ENCODE measurements at places on chromosomes 3 and 15.

GRCh38 chr3:7759630-7760029 is 742.0 kb upstream of the LMCD1 start:
- peak; percentile 66 for DNase-seq

DNA sequence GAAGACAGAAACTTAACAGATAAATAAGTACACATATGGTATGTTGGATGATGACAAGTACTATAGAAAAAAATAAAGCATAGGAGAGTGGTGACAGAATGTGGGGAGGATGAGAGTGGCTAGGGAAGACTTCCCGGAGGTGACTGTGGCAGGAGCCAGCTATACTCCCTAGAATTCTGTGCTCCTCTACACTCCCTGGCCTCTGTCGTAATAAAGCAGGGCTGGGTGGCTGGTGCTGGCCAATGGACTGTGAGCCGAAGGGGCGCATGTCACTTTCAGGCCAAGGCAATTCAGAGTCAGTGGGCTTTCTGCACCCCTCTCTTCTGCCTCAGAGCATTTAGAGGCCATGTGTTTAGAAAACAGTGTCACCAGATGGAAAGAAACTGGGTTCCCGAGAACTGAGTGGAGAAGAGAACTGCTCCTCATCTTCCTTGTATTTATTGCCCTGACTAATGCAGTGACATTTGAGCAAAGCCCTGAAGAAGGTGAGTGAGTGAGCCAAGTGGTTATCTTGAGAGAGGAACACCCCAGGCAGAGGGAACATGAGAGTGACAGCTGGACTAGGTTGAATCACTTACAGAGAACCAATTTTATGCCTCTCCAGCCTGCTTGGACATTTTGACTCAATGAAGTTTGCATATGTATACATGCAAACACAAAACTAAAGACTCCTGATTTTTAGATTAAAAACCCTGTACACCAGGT is 5.2 kb upstream of the VPS8 start:
- DNase-seq: no peak

DNA sequence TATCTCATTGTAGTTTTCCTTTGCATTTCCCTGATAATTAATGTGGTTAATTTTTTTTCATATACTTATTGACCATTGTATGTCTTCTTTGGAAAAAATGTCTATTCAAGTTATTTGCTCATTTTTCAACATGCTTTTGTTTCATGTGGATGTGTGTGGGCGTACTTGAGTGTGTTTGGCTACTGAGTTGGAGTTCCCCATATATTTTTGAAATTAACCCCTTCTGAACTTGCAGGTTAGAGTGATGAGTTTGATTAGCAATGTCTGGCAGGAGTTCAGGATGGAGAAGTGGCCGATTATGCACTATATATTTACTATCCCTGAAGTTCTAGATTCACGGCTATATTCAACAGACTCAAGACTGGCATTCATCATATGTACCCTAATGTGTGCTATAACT is 250.4 kb upstream of the TTC14 start:
- DNase-seq: no peak

- DNase-seq: peak; percentile 2
Observed at GRCh38 chr15:34594361-34594760, 10.9 kb upstream of the GOLGA8B start.

- DNase-seq: no peak
Observed at GRCh38 chr3:17755836-17756235, 13.4 kb upstream of the TBC1D5 start.

DNA sequence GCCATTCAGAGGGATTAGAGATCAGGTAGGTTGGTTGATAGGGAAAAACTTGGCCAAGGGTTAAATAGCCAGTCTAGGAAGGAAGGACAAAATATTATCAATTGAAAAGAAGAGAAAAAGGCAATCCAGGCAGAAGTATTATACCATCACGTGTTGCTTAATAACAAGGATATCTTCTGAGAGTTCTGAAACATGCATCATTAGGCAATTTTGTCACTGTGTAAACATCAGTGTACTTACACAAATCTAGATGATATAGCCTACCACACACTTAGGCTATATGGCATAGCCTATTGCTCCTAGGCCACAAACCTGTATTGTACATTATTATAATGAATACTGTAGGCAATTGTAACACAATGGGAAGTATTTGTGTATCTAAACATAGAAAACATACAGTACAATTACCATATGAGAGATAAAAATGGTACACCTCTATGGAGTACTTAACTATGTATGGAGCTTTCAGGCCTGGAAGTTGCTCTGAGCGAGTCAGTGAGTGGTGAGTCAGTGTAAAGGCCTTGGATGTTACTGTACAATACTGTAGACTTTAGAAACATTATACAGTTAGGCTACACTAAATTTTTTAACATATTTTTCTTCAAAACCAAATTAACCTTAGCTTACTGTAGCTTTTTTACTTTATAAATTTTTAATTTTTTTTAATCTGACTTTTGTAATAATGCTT is 2.7 kb downstream of the TEX55 start:
- DNase-seq: no peak

- no peak for DNase-seq
Observed at GRCh38 chr3:134651347-134652041, 672 bp upstream of the KY start.

- no peak for DNase-seq
Observed at GRCh38 chr3:126340081-126340511, 17.1 kb downstream of the KLF15 start.

GRCh38 chr15:77371850-77372563 is 47.9 kb downstream of the PEAK1 start:
- no peak for DNase-seq

DNA sequence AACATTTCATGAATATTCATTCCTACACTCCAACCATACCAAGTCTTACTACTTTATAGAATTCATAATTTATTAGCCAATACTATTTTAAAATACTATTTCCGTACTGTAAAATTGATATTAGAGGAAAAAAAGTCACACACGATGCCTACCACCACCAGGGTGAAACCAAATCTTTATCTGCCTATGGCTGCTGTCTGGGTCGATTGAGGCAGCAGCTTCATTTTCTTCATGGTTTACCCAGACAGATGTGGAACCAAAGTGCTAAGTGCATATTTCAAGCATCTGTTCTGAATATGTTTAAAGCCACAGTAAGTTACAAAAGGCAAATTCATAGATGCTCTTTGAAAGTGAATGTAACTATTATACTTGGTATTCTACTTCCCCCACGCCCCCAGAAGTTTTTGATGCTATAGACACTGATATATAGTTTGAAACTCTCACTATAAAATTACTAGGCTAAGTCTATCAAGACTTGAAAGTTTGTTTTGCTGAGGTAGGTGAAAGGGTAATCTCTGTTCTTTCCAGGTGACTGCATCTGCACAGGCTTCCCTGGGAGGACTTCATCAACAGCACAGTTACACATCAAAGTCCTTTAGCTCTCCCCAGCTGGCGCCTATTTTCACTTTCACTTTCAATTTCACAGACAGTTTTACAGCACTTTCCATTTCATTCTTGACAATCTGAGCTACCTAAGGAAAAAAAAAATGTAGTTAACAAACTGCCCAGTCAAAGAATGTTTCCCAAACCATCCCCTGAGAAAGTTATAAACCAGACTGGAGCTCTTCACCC is 113.9 kb downstream of the POLQ start:
- DNase-seq: no peak

GRCh38 chr15:101390060-101390459 is 95.0 kb upstream of the SNRPA1 start:
- no peak for DNase-seq

DNA sequence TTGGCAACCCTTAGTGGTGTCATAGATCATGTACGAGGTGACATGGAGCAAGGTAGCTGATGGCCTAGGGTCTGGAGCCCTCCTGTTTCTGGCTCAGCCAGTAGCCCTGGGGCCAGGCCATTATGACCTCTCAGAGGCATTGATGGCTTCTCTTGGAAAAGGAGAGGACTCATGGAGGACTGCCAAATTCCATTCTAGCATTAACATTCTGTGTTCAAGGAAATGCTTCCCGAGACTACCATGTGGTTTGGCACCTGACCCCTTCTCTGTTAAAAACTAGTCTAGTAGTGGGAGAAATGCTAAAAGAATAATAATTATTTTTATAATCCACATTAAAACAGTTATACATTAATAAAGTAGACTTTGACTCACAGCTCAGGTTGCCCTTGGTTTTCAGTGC is 40.2 kb upstream of the ADAMTSL3 start:
- DNase-seq: no peak

DNA sequence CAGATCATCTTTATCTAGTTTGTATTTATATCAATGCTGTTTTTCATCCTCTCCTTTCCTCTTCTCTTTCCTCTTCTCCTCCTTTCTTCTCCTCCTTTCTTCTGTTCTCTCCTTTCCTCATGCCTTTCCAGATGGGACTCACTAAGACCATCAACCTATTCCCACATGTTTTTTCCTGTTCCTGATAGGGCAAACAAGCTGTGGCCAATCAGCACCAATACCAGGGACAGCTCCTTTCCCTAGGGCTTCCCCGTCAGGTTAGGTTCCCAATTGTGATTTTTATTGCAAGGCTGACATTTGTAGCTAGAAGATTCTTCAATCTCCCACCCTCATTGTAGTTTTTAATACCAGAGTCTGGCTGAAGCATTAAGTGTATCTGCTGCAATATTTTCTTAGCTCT is 76.3 kb upstream of the COL8A1 start:
- no peak for DNase-seq

DNA sequence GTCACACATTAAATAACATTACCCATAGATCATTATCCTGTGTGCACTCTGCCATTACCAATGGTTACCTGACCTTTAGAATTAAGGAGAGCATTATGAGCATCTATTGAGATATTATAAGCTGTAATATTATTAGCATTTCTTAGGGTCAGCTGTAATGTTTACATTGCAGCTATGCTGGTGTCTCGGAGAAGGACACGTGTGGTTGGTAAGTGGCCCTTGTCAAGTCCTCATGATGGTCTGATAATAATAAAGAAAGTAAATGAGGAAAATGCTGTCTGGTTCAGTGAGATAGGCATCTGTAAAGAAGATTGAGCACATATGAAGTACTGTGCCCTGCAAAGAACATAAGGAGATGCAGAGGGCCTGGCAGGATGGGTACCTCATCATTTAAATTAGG is 71.7 kb upstream of the ARL6 start:
- DNase-seq: no peak

DNA sequence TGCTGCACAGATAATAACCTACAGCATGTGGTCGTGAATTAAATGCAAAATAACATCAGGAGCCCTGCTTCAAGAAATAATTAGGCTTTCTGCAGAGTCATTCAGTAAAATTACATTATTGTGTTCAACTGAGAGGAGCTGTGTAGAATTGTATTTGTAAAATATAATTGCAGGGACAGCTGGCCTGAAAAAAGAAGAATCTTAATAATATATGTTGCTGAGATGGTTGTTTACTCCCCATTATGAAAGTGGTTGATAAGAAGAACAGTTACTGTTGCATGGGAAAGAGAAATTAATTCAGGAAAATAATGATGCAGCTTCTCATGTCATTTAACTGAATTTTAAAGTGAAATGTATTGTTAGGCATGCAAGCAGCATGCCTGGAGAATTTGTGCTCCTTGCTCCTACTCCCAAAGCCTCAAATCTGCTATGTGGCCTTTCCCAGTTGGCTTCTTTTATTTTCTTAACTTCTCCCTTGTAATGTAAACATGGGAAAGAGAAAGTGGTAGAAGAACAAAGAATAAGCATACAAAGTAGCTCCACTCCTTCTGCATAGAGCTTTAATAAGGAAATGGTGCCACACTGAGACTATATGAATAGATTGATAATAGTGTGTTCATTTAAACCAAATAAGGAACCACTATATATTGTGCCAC is 100.1 kb downstream of the VGLL3 start:
- no peak for DNase-seq

DNA sequence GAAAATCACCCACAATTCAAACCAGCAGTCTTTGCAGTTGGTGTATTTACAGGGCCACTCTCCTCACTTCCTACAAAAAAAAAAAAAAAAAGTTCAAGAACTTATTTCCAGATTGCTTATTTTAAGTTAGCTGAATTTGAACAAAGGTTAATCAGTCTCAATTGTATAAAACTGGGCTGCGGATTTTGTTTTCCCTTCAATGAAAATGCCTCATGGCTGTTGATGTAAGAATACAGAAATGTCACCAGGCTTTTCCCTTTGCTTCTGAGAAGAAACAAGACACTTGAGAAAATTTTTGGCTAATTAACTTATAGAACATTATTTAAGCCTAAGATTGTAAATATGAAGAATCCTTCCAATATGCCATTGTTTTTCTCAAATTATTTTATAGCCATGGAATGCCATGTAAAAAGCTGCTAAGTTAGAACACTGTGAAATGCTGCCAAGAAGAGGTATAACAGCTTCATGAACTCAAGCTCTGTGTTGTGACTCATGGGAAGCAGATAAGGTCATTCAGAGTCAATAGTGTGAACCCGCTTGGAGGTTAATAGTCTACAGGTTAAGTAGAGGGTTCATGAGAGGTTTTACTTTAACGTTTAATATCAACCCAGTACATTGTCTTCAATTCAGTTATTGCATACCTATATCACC is 84.3 kb upstream of the ABI3BP start:
- no peak for DNase-seq

DNA sequence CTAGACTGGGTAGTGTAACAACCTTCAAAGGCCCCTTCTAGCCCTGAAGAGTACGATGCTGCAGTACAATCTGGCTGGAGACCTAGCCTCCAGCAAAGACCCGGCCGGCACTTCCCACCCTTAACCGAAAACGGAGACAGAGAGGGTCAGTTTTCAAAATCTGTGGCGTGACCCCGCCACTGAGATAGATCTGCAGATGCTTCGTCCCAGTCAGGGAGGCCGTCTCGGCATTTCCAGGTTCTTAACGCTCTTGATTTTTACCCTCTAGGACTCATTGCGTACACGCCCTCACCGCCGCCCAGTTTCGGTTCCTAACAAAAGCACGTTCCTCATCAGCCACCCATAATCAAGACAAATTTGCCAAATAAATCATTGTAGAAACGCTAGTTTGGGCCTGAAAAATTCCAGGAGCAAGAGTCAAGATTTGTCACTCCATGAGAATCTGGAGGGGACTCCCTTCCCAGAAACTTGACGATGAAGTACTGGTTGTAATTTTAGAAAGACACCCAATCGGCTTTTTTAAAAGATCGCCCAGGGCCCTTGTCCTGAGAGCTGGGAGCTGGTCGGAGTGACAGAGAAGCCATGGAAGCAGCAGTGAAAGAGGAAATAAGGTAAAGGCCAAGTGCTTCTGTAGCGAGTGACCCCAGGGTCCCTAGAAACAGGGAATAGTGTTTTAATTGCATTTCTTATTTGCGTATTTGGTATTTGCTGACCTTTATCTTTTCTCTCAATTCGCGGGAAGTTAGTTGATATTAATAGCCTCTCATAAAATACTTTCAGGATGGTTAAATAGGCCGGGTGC is 868 bp upstream of the TMEM87A start:
- peak; percentile 71 for DNase-seq

- no peak for DNase-seq
Observed at GRCh38 chr15:69578787-69579583, 126.4 kb downstream of the RPLP1 start.

GRCh38 chr3:160140756-160141155 is 84.5 kb upstream of the C3orf80 start:
- no peak for DNase-seq

DNA sequence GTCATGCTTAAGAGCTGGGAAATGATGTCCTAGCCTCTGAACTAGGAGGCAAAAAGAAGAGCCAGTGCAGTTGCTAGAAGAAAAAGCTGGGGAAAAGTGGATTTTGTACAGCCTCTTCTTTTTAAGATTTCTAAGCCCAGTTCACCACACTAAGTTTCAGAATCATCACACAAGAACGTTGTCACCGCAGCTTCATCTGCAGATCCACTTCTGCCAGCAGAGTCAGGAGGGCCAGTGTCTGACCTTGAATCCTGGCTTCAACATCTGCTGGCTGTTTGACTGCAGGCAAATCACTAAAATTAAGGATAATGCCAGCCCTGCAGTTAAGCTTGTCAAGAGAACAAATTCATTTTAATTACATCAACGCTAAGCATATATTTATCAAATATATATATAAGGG is 36.2 kb downstream of the HDC start:
- DNase-seq: no peak
